ENCODE measurements at places on chromosomes 3 and 15. TPM values are rescaled to one million over a fixed set of nuclear protein-coding genes. Genes with fewer than 3 reads are reported as not detected.

DNA sequence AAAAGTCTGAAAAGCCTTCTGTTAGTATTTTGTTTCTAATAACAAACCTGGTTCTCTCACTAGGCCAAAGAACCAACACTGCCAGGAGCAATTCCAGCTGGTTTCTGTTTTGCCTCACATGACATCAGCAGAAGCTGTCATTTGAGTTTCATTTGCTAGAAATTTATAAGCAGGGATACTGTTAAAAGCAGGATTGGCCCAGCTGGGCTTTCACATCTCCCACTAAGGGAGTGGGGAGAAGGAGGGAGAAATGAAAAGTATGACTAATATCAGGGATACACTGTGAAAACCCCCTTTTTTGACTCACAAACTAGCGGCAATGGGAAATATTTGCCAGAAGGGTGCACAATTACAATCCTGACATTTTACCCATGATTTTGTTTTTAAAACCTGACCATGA lies 5.3 kb downstream of the CCDC80 start:
- no peaks in the 10 kb centered on the region for H3K36me3 ChIP-seq
- peak; percentile 86 for DNase-seq
- H3K27ac ChIP-seq = peak overlapping the region; percentile 26
- H3K4me3 ChIP-seq = no peak overlapping the region

- H3K4me3 ChIP-seq = no peak overlapping the region
Measured at GRCh38 chr3:142366434-142366833, 81.4 kb downstream of the XRN1 start.

GRCh38 chr3:54954521-54954920 lies 26.7 kb upstream of the LRTM1 start:
- H3K4me1 ChIP-seq = peaks cover 12% of the 10 kb centered on the region
- H3K27ac ChIP-seq = peak overlapping the region; percentile 51
- no peak for DNase-seq

GRCh38 chr3:17514597-17514996 lies 227.8 kb downstream of the TBC1D5 start:
- DNase-seq = no peak
- peaks cover 15% of the 10 kb centered on the region for H3K4me1 ChIP-seq
- H3K36me3 ChIP-seq = no peaks in the 10 kb centered on the region
- no peaks in the 10 kb centered on the region for H3K27me3 ChIP-seq
- no peak overlapping the region for H3K4me3 ChIP-seq

GRCh38 chr3:71721651-71722157 lies 3.5 kb downstream of the EIF4E3 start:
- H3K27me3 ChIP-seq = peaks cover 41% of the 10 kb centered on the region
- no peaks in the 10 kb centered on the region for H3K4me1 ChIP-seq
- H3K36me3 ChIP-seq = no peaks in the 10 kb centered on the region
- H3K4me3 ChIP-seq = no peak overlapping the region
- no peak overlapping the region for H3K27ac ChIP-seq
- no peak for DNase-seq

DNA sequence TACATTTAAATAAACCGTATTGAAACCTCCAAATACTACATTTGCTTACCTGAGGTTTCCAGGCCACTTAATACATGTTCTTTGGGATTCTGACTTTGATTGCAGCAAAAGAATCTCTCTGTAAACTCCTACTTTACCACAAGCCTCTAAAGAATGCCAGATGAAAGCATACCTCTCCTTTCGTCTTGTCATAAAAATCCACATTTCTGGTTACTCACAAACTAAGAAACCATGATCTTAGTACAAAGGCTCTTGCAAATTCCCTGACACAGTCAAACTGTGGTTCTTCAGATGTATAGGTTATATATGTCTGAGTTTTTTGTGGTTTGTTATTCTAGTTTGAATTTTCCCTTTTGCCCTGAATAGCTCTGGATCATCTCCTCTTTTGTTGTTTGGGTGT lies 188.4 kb downstream of the RAP2B start:
- H3K27me3 ChIP-seq = no peaks in the 10 kb centered on the region
- no peak overlapping the region for H3K27ac ChIP-seq
- no peaks in the 10 kb centered on the region for H3K36me3 ChIP-seq
- no peaks in the 10 kb centered on the region for H3K4me1 ChIP-seq
- H3K4me3 ChIP-seq = no peak overlapping the region

DNA sequence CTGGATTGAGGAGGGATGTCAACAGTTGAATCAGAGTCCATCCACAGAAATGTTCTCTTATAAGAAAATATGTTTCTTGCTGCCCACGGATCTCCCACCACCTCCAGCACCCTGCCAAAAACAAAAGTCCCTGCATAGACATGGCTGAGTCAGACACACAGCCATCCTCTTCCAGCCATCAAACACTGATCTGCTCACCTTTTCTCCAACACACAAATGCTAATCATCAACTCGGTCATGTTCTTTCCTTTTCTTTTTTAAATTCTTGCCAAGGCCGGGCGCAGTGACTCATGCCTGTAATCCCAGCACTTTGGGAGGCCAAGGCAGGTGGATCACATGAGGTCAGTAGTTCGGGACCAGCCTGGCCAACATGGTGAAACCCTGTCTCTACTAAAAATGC lies 110.7 kb upstream of the IL12A start:
- H3K36me3 ChIP-seq = no peaks in the 10 kb centered on the region
- no peak for DNase-seq
- no peak overlapping the region for H3K27ac ChIP-seq
- no peak overlapping the region for H3K4me3 ChIP-seq
- H3K4me1 ChIP-seq = peaks cover 8% of the 10 kb centered on the region

DNA sequence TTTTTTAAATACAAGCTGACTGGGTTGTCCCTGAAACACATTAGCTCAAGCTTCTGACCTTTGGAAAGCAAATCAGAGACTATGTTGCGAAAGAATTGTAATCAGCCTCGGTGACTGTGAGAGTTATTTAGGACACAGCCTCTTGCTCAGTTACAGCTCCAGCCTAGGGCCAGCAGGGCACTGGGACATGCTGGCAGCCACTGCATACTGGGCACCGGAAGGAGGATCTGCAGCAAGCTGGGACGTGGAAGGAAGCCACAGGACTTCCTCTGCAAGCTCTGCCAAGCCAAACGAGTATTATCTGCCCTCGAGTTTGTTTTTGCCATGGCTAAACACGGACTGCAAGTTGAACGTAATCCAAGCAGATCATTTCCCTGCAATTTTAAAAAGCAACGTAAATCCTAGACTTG lies 24.4 kb upstream of the COPG1 start:
- H3K27me3 ChIP-seq = no peaks in the 10 kb centered on the region
- H3K4me3 ChIP-seq = no peak overlapping the region
- H3K4me1 ChIP-seq = no peaks in the 10 kb centered on the region
- H3K36me3 ChIP-seq = no peaks in the 10 kb centered on the region
- no peak for DNase-seq

- DNase-seq = peak; percentile 67
- H3K27me3 ChIP-seq = no peaks in the 10 kb centered on the region
- peaks cover 26% of the 10 kb centered on the region for H3K36me3 ChIP-seq
- peak overlapping the region; percentile 94 for H3K27ac ChIP-seq
- H3K4me3 ChIP-seq = no peak overlapping the region
Measured at GRCh38 chr15:57440799-57441198, 64.5 kb downstream of the CGNL1 start.

- H3K4me3 ChIP-seq = no peak overlapping the region
- no peaks in the 10 kb centered on the region for H3K36me3 ChIP-seq
- no peak for DNase-seq
- H3K27ac ChIP-seq = no peak overlapping the region
- peaks cover under 1% of the 10 kb centered on the region for H3K4me1 ChIP-seq
Measured at GRCh38 chr15:92839696-92840095, 60.4 kb upstream of the CHD2 start.

DNA sequence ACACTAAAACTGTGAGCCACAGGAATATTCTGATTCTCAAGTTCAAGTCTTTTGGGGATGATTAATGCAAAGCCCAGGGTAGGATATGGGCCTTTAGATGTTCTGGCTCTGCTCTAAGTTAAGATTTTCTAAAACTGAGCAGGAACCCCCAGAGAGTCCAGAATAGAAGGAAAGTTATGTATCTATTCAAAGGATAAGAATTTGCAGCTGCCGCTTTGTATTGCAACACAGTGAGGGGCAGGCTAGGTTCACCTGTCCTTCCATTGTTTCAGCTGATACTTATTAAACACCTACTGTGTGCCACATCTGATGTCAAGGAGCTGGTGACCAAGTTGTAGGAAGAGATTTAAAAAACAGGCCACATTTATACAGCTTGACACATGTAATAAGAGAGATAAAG lies 290.4 kb downstream of the MAGI1 start:
- no peaks in the 10 kb centered on the region for H3K27me3 ChIP-seq
- no peak overlapping the region for H3K27ac ChIP-seq
- peaks cover 4% of the 10 kb centered on the region for H3K4me1 ChIP-seq
- no peak for DNase-seq
- H3K36me3 ChIP-seq = no peaks in the 10 kb centered on the region
- H3K4me3 ChIP-seq = no peak overlapping the region

DNA sequence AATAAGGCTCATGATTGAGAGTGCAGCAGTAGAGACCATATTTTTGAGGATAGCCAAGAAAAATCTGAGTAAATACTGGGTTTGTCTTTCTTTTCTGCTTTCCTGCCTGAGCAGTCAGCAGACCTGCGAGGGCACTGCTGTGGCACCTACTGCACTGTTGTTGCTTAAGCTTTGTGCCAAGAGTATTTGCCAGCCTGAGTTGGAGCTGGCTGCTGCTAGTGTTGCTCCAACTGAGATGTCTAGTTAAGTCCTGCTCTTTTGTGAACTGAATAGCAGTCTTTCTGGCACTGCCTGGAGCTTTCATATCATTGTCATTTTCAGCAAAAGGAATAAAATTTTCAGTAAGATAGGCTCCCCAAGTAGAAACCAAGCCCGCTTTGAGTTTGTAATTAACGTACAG lies 214.5 kb upstream of the P2RY1 start:
- no peak overlapping the region for H3K27ac ChIP-seq
- no peak for DNase-seq
- no peak overlapping the region for H3K4me3 ChIP-seq
- H3K4me1 ChIP-seq = peaks cover 4% of the 10 kb centered on the region
- H3K27me3 ChIP-seq = no peaks in the 10 kb centered on the region

GRCh38 chr3:180142041-180142440 lies 105.3 kb upstream of the PEX5L start:
- H3K4me3 ChIP-seq = no peak overlapping the region
- H3K27me3 ChIP-seq = no peaks in the 10 kb centered on the region
- H3K4me1 ChIP-seq = no peaks in the 10 kb centered on the region
- no peak for DNase-seq
- no peak overlapping the region for H3K27ac ChIP-seq

- no peaks in the 10 kb centered on the region for H3K36me3 ChIP-seq
- H3K4me3 ChIP-seq = no peak overlapping the region
- DNase-seq = no peak
- peaks cover 9% of the 10 kb centered on the region for H3K4me1 ChIP-seq
- H3K27ac ChIP-seq = no peak overlapping the region
Measured at GRCh38 chr3:131619821-131620220, 117.0 kb upstream of the MRPL3 start.

DNA sequence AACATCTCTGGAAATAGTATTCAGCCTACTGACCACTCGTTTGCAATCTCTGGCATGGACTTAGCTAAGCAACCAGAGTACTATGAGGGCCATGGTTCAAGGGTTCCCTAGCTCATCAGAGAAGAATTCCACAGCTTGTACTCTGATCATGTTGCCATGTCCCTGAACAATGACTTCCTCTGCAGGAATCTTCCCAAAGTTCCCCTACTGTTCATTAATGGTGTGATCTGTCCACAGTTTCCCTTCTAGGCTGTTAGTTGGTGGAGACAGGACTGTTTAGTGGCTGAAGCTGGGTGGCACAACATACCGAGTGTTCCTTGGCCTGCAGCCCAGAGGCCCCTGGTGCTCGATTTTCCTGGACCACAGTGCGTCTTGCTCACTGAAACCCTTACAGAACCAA lies 44.4 kb upstream of the GALNT15 start:
- H3K27me3 ChIP-seq = no peaks in the 10 kb centered on the region
- no peak overlapping the region for H3K27ac ChIP-seq
- no peak for DNase-seq
- no peaks in the 10 kb centered on the region for H3K36me3 ChIP-seq
- H3K4me1 ChIP-seq = no peaks in the 10 kb centered on the region

DNA sequence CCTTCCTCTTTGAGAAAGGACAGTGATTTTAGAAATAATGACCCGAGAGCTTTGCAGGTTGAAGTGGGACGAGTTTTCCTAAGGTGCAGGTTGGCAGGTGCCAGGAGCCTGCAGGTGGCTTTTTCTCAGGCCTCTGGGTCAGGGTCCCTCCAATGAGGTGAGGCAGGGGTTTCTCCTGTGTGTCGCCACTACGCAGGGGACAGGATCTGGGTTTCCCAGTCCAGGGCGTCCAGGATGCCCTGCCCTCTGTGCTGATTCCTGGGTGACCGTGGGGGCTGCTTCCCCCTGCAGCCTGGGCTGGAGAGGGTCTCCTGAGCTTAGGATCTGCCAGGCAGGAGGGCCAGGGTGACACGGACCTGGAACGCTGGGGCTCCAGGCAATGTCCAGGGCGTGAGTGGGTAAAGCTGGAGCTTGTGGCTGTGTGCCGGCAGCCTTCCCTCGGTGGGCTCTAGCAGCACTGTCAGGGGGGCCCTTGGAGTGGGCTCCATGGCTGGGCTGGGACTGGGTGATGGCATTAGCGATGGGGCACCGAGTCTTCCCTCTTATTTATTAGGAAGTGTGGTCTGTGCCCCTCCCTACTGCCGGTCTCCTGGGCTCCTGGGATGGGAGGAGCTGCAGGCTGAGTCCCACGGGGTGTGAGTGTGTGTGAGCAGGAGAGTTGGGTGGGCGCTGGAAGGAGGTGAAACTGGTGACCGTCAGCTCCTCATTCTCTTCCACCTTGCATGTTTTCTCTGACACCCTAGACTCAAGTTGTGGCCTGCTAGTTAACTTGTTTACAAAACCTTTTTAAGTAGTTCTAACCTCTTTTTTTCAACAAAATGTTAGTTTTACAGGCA lies 1.8 kb downstream of the APBA2 start:
- no peaks in the 10 kb centered on the region for H3K36me3 ChIP-seq
- H3K4me3 ChIP-seq = no peak overlapping the region
- H3K4me1 ChIP-seq = no peaks in the 10 kb centered on the region
- DNase-seq = no peak

DNA sequence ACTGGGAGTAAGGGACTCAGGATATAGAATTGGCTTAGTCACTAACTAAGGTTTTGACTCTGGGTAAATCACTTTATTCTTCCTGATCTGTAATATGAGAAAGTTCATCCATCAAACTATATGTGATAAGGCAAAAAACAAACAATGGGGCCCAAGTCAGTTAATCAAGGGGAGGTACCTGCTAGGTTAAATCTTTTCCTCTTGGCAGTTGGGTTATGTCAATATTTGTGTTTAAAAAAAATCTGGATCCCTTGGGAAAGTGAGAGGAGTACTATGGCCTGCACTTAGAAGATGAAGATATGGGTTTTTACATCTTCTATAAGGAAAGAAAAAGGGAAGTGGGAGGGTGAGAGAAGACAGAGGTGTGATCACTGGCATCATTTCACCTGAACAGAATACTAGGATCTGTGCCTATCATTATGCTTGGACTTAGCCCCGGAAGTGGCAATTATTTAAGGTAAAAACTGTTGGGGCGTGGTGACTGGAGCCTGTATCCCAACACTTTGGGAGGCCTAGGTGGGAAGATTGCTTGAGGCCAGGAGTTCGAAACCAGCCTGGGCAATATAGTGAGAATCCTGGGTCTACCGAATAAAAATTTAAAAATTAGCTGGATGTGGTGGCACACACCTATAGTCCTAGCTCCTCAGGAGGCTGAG lies 2.8 kb upstream of the SLC28A2 start:
- H3K27me3 ChIP-seq = no peaks in the 10 kb centered on the region
- no peak for DNase-seq
- no peaks in the 10 kb centered on the region for H3K36me3 ChIP-seq
- no peaks in the 10 kb centered on the region for H3K4me1 ChIP-seq
- H3K4me3 ChIP-seq = no peak overlapping the region

Gene ITGA11
- 1.2 TPM for polyA plus RNA-seq

Gene SLC22A14
- polyA plus RNA-seq = not detected

Gene PIGZ
- polyA plus RNA-seq = 4.1 TPM

Gene ADAMTS7
- 11.8 TPM for polyA plus RNA-seq

Gene FETUB
- not detected for polyA plus RNA-seq

Gene FBXW12
- not detected for polyA plus RNA-seq

Gene XIRP1
- polyA plus RNA-seq = 136 TPM

Gene KLF15
- 0.75 TPM for polyA plus RNA-seq

Gene BNC1
- polyA plus RNA-seq = 6.4 TPM
